ENCODE measurements at places on chromosomes 11 and 22. TPM values are rescaled to one million over a fixed set of nuclear protein-coding genes. Genes with fewer than 3 reads are reported as not detected.
A peak's percentile ranks its signal among the peaks of the same experiment; 100 is the strongest.

The CEP164 gene
- total RNA-seq = 8.1 TPM

The PGA5 gene
- total RNA-seq = 0.42 TPM

GRCh38 chr22:46007848-46008261, 30.9 kb upstream of the WNT7B start:
- no peaks in the 10 kb centered on the region for H3K27me3 ChIP-seq
- peak; percentile 92 for DNase-seq
- H3K4me3 ChIP-seq = no peak overlapping the region
- H3K27ac ChIP-seq = peak overlapping the region; percentile 84
- peaks cover 29% of the 10 kb centered on the region for H3K4me1 ChIP-seq

DNA sequence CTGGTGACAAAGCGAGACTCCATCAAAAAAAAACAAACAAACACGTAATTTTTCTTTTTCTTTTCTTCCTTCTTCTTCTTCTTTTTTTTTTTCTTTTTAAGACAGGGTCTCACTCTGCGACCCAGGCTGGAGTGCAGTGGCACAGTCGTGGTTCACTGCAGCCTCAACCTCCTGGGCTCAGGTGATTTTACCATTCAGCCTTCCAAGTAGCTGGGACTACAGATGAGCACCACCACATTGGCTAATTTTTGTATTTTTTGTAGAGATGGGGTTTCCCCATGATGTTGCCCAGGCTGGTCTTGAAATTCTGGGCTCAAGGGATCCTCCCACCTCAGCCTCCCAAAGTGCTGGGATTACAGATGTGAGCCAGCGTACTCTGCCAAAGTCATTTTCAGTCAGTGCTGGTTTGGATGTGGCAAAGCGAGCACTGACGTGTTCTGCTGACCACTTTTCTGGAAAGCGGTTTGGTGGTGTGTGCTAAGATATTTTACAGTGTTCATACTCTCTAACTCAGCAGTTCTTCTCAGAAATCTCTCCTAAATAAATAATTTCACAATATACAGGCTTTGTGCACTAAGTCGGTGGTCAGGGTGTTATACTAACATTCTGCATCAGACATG, 10.7 kb downstream of the FAM118A start:
- no peaks in the 10 kb centered on the region for H3K36me3 ChIP-seq
- H3K27me3 ChIP-seq = no peaks in the 10 kb centered on the region
- peaks cover 51% of the 10 kb centered on the region for H3K4me1 ChIP-seq
- H3K27ac ChIP-seq = no peak overlapping the region

DNA sequence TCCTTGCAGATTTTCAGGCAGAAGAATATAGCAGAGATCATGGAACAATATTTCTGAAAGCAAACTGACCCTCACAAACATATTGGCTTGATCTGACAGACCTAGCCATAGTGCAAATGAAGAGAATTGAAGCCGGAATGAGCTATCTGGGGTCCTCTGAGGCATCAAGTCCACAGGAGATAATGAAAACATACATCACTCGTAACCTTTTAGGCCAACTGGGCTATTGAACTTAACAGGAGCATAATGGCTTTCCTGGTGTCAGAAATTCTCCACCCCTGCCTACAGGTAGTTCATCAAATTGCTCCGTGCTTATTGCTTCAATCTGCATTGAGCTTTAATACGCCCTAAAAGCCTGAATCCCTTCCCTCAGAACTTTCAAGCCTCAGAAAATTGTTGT, 1414.6 kb upstream of the TENM4 start:
- no peak overlapping the region for H3K27ac ChIP-seq
- no peak for DNase-seq
- H3K36me3 ChIP-seq = no peaks in the 10 kb centered on the region
- no peak overlapping the region for H3K4me3 ChIP-seq
- no peaks in the 10 kb centered on the region for H3K27me3 ChIP-seq

All from psoas muscle (tissue), 8 donors.